Activated T-cell treated with anti-CD3 and anti-CD28 coated beads, Interleukin-2, amount 50 U/mL, for 72 hours (primary cell): ENCODE measurements at places on chromosomes 5 and 9. TPM values are rescaled to one million over a fixed set of nuclear protein-coding genes. Genes with fewer than 3 reads are reported as not detected.

Gene CMYA5
- total RNA-seq, result 0.31 TPM

GRCh38 chr5:29944327-29944726 lies 1249.2 kb upstream of the CDH6 start:
- no peak for DNase-seq

Gene FYB1
- total RNA-seq, result 127 TPM

GRCh38 chr5:116440457-116441001 lies 134.1 kb downstream of the SEMA6A start:
- DNase-seq, result no peak

DNA sequence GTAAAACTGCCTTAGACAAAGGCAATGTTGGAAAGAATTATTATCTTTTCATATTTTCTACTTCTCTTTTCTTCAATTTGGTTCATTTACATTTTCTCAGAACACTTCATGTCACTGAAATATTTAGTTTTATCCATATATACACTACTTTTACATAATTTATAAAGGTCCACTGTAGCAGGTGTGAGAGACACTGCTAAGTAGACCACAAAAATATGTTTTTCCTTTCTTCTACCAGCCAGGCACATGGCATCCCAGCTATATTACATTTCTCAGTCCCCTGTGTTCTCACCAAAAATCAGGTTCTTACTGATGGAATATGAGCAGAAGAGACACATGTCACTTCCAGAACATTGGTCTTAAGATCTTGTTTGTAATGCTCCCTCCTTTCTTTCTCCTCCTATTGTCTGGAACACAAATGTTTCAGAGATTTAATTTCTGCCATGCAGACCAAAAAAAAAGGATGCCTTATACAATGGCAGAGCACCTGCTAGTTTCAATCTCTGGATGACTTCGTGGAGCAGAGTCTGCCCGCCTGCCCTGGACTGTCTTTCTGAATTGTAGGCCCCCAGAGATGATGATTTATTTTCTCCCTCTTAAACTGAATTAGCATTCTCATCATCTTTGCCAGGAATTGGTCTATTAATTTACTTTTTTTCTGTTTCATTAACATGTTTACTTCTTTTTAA lies 125.4 kb upstream of the ACOT12 start:
- no peak for DNase-seq

- no peak for DNase-seq
Measured at GRCh38 chr9:1208157-1208556, 158.0 kb downstream of the DMRT2 start.

- DNase-seq, result no peak
Measured at GRCh38 chr9:132372177-132373095, 17.6 kb upstream of the SETX start.

Gene ARHGEF28
- 0.30 TPM for total RNA-seq

Gene C9orf50
- 0.31 TPM for total RNA-seq

Gene EQTN
- not detected for total RNA-seq

- no peak for DNase-seq
Measured at GRCh38 chr5:42745426-42745825, 11.2 kb upstream of the CCDC152 start.

DNA sequence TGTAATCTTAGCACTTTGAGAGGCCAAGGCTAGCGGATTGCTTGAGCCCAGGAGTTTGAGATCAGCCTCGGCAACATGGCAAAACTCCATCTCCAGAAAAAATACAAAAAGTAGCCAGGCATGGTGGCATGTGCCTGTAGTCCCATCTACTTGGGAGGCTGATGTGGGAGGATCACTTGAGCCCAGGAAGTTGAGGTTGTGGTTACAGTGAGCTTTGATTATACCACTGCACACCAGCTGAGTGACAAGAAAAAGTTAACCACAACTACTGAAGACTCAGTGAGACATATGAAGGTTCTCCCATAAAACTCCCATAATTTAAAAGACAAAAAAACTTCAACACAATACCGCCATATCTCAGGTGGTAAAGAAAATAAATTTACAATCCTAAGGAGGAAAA lies 98.0 kb downstream of the NR6A1 start:
- DNase-seq, result no peak

Gene ADRB2
- total RNA-seq, result 0.60 TPM

Gene CDKN2A
- 5.0 TPM for total RNA-seq

- DNase-seq, result no peak
Measured at GRCh38 chr9:129032541-129033159, 3.8 kb upstream of the MIGA2 start.
